ENCODE measurements at places on chromosomes 6 and 20. TPM values are rescaled to one million over a fixed set of nuclear protein-coding genes. Genes with fewer than 3 reads are reported as not detected.

Gene LINC00237
- total RNA-seq, result not detected

Gene LAMA2
- 0.42 TPM for total RNA-seq

Gene BHLHE23
- total RNA-seq, result not detected

Gene HDGFL1
- total RNA-seq, result not detected

Gene BPIFA1
- total RNA-seq, result not detected

Gene FRK
- total RNA-seq, result 1.2 TPM

Gene VGLL2
- not detected for total RNA-seq

Gene ARFGEF2
- 13.5 TPM for total RNA-seq

Gene LPA
- total RNA-seq, result 0.02 TPM

Gene SEL1L2
- total RNA-seq, result not detected

Gene SIRPG
- total RNA-seq, result not detected

All from A549 treated with CORT108297 at 1 μM for 4 hours (cell line).